ENCODE measurements at places on chromosomes 16 and 17.

GRCh38 chr17:17445925-17446665 lies 30.7 kb upstream of the MED9 start:
- no peak for DNase-seq

GRCh38 chr17:45228763-45229539 lies 7.3 kb downstream of the FMNL1 start:
- no peak for DNase-seq

GRCh38 chr16:57893559-57894389 lies 77.2 kb downstream of the CNGB1 start:
- no peak for DNase-seq

GRCh38 chr17:60463157-60463835 lies 41.0 kb downstream of the CHCT1 start:
- DNase-seq, result no peak

DNA sequence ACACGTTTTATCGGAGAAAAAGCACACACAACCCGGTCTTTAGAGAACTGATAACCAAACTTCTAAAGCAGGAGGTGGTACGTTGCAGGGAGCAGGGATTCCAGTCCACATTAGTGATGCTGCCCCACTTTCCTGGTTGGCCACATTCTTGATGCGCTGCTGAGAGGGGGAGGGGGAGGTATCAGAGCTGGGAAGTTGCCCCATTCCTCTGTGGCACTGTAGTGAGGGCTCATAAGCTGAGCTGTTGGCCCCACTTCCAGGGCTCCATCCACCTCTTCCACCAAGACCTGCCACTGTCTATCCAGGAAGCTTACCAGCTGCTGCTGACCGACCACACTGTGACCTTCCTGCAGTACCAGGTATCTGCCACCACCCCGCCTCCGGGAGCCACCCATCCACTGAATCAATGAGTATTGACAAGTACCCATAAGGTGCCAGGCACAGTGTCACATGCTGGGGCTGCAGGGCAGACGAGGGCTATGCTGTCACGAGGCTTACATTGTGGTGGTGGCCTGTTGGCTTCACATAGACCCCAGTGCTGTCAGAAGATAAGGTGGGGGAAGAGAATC lies 1.1 kb downstream of the TSEN54 start:
- DNase-seq, result no peak

GRCh38 chr16:25340973-25341372 lies 83.3 kb upstream of the ZKSCAN2 start:
- no peak for DNase-seq

DNA sequence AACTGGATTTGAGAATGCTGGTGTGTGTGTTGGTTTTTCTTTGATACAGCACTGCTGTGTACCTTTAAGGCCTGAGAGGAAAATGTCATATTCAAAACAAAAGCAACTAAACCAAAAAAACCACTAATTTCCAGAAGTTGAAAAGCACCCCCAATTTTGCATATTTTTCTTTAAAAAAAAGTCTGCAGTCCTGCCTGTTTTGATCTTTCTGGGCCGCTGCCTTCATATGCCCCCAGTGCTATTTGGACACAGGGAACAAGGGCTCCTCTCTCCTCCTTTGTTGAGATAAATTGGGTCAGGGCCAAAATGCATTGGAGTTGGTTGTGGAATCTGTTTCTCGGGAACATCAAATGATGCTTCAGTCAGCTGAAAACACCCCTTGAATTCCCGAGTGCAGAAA lies 26.9 kb downstream of the GPT2 start:
- no peak for DNase-seq

- no peak for DNase-seq
These were observed 111.1 kb downstream of the GAS7 start for GRCh38 chr17:10087355-10087754.

- DNase-seq, result no peak
These were observed 19.3 kb downstream of the CRISPLD2 start for GRCh38 chr16:84839054-84839453.

GRCh38 chr17:78006338-78006737 lies 47.8 kb downstream of the TNRC6C start:
- no peak for DNase-seq

DNA sequence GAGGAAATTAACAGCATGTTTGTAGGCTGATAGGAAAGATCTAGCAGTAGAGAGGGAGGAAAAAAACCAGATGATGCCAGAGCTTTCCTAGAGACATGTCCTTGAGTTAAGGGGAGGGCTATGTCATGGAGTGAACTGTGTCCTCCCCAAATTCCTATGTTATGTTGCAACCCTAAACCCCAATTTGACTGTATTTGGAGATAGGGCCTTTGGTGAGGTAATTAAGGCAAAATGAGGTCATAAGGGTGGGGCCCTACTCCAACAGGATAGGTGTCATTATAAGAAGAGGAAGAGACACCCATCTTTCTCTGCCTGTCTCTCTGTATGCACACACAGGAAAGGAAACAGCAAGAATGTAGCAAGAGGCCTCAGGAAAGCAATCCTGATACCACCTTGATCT lies 195.3 kb upstream of the AXIN2 start:
- no peak for DNase-seq

GRCh38 chr17:35294756-35295155 lies 51.9 kb downstream of the SLFN5 start:
- DNase-seq, result no peak

DNA sequence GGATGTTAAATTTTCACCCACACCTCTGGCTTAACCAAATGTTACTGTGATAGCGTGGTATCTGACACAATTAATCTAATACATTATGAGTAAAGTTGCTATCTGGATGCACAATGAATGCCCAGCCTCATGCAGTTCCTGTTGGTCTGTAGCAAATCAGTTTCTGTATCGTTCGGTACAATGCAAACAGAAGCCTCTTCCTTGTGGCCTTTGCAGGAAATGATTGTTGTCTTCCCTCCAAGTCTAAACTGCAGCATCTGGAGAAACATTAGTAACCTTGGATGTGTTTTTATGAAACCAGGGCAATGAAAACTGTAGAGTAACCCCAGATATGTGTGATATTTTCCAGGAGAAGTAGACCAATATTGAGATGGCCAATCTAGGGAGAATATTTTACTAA lies 46.8 kb downstream of the CYB561 start:
- DNase-seq, result no peak

DNA sequence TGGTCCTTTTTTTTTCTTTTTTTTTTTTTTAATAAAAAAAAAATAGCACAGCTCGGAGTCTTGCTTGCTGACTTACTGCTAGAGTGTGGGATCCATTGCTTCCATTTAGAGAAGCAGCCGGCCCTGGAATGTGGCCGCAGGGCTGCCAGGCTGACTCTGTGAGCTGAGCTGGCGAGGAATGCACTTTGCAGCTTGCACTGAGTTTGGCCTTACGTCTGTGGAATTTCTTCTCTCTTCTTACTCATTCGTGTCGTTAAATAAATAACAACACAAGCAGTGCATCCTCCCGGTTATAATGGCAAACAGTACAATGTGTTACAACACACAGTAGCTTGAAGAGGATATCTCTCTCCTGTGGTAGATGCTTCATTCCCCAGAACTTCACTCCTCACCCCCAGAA lies 69.2 kb downstream of the PRKCB start:
- no peak for DNase-seq

DNA sequence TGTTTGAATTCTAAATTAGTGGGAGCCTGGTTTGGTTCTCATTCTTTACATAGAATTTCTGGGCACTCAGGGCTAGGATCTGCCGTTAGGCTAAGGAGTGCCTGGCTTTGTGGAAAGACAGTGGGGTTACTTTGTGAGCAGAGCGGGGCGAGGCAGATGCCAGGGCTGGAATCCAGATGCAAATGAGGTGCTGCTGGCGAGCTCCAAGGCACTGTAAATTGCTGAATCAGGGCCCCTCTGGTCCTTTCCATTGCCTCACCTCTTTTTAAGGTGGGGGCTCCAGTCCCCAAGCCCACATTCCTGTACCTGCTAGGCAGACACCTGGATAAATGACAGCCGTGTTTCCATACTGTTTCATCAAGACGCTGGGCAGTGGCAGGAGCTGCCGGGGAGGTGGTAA lies 33.8 kb downstream of the PIPOX start:
- no peak for DNase-seq

DNA sequence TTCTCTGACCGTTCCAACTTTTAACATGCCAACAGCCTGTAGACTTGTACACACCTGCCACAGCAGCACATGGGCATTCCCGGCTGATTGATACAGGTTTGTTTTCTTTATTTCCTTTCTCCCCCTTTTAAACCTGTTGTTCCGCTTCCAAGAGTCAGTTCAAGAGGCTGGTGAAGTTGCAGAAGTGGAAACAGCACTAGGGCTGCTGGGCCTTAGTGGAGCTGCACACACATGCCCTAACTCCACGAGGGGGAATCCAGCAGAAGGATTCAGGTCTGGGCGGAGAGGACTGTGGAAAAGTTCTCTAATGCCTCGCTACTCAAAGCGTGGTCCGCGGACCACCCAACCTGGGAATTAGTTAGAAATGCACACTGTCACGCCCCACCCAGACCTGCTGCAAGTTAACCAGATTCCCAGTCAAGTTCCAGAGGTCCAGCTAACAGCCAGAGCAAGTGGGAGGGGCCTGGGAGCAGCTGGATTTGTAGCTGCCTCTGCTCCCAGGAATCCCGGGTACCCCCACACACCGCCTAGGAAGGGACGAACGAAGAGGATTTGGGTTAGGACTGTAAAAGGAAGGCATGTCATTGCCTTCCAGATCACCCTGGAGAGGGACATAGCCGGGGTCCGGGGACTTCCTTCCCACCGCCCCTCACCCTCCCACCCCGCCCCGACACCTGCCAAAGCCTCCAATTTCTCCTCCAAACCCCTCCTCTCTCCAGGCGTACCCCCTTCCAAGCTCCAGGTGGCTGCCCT lies 542 bp downstream of the SLC39A11 start:
- DNase-seq, result no peak

DNA sequence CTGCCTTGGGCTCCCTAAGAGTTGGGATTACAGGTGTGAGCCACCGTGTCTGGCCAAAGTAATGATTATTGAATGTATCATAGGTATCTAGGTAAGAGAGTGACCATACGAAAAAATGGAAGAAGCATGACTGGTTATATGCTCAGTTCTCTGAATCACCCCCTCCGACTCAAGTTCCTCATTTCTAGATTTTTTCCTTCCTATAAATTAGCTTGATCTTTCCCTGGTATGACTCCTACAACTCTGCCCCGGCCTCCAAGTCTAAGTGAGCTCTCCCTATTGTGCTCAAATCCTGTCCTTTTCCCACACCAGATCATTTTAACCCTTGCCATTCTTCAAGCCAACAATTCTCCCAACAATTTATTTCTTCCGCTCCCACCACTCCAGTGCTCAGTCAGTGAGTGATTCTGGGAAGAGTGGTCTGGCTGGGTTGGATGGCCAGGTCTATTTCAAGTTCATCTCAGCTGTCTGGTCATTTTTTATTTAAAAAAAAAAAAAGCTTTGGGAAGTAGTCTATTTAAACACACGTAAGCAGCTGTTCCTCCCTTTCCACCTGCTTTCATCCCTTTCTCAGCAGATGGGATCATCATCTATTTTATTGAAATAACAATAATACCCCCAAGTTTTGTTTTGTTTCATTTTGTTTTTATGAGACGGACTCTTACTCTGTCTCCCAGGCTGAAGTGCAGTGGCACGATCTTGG lies 120.2 kb upstream of the HS3ST2 start:
- DNase-seq, result no peak

GRCh38 chr17:9123594-9124553 lies 102.6 kb downstream of the NTN1 start:
- DNase-seq, result no peak

- DNase-seq, result no peak
These were observed 2.0 kb downstream of the RHBDF2 start for GRCh38 chr17:76499267-76499667.

DNA sequence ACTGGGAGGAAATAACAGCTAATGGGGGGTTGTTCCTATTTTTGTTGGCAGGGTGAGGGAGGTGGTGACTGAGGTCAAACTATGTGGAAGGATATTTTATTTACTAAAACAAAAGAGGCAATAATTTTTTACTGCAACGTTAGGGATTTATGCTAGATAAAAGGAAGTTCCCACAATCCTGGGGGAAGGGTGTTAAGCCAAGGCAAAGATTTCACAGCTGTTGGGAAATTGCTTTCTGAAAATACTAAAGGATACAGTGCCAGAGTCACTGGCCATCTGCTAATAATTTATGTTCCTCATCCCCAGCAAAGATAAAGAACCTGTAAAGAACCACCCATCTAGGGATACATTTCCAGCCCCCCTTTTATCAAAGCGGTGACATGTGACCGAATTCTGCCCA lies 756.0 kb upstream of the RBFOX1 start:
- DNase-seq, result no peak

DNA sequence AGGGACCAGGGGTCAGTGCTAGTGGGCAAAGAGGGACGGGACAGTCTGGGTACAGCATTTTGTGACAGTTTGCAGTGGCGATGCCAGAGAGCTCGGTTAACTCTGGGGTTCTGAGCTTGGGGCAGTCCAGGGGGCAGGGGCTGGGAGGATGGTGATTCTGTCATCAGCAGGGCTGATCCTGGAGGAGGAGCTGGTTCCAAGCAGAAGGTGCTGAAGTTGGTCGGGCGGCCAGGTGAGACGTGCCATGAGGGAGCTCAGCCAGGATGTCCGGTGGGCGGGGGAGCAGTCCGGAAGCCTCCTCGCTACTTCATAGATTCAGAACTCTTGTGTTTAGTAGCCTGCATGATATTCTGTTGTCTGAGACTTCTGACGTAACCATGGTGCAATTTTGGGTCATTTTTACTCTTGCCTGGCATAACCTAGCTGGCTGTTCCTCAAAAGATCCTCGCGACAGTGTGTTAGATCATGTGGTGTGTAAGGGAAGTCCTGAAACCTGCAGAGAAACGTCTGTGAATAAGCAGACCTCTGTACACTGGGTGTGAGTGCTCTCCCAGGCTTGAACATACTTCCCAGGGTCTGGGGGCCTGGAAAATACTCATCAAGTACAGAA lies 122.0 kb downstream of the CLEC16A start:
- DNase-seq, result no peak

- no peak for DNase-seq
These were observed 9.1 kb downstream of the MRM1 start for GRCh38 chr17:36610474-36610873.

GRCh38 chr16:87016046-87017035 lies 300.9 kb downstream of the C16orf95 start:
- no peak for DNase-seq

DNA sequence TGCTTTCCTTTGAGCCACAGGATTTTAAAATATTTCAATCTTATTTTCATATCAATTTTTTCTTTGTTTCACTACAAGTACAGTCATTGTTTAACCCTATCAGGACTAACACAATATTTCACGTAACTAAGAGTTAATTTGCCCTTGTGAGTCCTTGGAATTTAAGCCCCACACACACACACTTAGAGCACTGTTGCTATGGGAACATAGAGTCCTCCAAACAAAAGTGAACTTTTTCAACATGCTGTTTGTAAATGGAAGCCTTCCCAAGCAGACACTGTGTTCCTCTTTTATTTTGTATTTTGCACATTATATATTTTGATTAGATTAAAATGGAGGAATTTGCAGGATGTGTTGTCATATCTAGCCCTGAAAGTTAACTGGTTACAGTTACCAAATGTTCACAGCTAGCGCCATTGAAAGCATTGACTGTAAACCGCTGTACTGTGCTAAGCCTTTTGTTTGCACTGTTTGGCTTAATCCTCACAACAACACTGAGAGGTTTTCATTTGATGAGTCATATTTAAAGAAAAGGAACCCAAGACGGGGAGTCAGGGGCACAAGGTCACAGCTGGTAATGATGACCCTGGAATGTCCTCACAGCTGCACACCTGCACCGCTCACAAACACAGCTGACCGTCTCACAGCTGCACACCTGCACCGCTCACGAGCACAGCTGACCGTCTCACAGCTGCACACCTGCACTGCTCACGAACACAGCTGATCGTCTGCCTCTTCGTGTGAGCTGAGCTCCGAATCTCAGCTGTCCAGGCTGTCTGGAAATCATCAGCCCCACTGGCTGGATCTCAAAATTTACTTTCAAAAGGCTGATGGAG lies 6.3 kb downstream of the HSBP1 start:
- no peak for DNase-seq
